ENCODE measurements at places on chromosomes 2 and 18. TPM values are rescaled to one million over a fixed set of nuclear protein-coding genes. Genes with fewer than 3 reads are reported as not detected.

DNA sequence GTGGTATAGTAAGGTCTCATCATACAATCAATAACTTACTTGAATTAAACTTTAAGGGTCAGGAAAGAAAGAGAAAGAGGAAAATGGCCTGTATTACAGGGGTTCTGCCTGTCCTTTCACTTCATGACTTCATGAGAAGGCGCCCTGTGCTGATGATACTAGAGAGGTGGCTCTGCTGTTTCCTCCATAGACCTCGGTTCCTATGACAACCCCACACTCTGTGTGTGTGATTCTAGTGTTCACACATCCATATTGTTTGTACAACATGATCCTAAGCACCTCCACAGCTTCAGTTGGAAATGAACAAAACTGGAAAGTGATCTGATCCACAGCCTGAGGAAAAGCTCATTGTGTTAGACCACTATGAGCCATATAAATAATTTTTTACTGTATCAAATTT, 7.0 kb upstream of the REEP1 start:
- no peaks in the 10 kb centered on the region for H3K4me1 ChIP-seq
- no peaks in the 10 kb centered on the region for H3K27me3 ChIP-seq
- no peak overlapping the region for H3K27ac ChIP-seq
- DNase-seq = no peak
- H3K36me3 ChIP-seq = no peaks in the 10 kb centered on the region

APOB gene
- not detected for total RNA-seq

GRCh38 chr2:219184121-219184520, 6.0 kb downstream of the RETREG2 start:
- H3K27me3 ChIP-seq = no peaks in the 10 kb centered on the region
- no peak overlapping the region for H3K4me3 ChIP-seq
- H3K4me1 ChIP-seq = peaks cover 21% of the 10 kb centered on the region
- H3K36me3 ChIP-seq = peaks cover 35% of the 10 kb centered on the region
- no peak for DNase-seq

GCG gene
- total RNA-seq = not detected

- H3K36me3 ChIP-seq = no peaks in the 10 kb centered on the region
- no peak for DNase-seq
- H3K27me3 ChIP-seq = no peaks in the 10 kb centered on the region
- no peaks in the 10 kb centered on the region for H3K4me1 ChIP-seq
- no peak overlapping the region for H3K27ac ChIP-seq
- no peak overlapping the region for H3K4me3 ChIP-seq
Measured at GRCh38 chr2:151262629-151263028, 966 bp upstream of the RBM43 start.

DNA sequence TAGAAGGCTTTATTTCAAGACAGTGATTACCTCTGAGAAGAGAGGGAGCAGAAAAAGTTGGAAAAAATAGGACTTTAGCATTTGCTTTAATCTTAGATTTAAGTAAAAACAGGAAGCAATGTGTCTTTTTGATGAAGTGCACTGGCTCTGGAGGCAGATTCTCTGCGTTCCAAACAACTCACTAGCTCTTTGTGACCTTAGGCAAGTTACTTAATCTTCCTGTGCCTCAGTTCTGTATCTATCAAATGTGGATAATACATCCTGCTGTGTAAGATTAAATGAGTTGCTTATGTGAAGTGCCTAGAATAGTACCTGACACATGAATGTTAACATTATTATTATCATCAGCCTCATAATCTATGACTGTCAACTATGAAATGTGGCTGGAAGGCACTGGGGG, 42.3 kb downstream of the RPRD1A start:
- H3K4me1 ChIP-seq = no peaks in the 10 kb centered on the region
- peaks cover 11% of the 10 kb centered on the region for H3K36me3 ChIP-seq
- no peak for DNase-seq
- H3K27ac ChIP-seq = no peak overlapping the region
- H3K27me3 ChIP-seq = no peaks in the 10 kb centered on the region

C18orf54 gene
- 0.77 TPM for total RNA-seq

DNA sequence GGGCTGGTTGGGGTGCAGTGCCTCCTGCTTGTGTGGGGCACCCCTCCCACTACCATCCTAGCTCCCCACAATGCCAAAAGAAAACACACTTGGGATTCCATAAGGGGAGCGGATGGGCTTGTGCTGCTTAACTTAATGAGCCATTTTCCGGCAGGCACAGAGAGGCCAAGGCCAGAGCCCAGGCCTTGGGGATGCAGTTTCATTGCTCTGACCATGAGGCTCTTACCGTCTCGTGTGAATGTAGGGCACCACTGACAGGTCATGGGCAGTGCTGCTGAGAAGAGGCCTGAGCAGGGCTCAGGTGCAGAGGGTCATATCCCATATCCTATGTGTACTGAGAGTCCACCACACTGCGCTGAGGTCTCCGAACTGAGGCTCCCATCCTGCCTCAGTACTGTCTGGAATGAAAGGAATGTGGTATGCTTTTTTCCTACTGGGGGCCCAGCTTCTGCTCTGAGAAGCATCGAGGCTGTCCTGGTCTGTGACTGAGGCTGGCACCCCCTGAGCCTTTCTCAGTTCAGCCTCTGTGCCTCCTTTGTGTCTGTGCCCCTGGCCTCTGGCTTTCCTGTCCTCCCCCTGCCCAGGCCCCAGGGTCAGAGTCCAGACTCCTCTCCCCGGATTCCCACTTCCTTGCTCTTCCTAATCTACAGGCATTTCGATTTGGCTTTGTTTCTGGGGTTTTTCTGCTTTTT, 45.2 kb upstream of the MAPRE3 start:
- H3K4me3 ChIP-seq = no peak overlapping the region
- H3K27ac ChIP-seq = no peak overlapping the region
- DNase-seq = no peak
- H3K4me1 ChIP-seq = no peaks in the 10 kb centered on the region
- no peaks in the 10 kb centered on the region for H3K36me3 ChIP-seq
- no peaks in the 10 kb centered on the region for H3K27me3 ChIP-seq

FASTKD1 gene
- 13.5 TPM for total RNA-seq

DNA sequence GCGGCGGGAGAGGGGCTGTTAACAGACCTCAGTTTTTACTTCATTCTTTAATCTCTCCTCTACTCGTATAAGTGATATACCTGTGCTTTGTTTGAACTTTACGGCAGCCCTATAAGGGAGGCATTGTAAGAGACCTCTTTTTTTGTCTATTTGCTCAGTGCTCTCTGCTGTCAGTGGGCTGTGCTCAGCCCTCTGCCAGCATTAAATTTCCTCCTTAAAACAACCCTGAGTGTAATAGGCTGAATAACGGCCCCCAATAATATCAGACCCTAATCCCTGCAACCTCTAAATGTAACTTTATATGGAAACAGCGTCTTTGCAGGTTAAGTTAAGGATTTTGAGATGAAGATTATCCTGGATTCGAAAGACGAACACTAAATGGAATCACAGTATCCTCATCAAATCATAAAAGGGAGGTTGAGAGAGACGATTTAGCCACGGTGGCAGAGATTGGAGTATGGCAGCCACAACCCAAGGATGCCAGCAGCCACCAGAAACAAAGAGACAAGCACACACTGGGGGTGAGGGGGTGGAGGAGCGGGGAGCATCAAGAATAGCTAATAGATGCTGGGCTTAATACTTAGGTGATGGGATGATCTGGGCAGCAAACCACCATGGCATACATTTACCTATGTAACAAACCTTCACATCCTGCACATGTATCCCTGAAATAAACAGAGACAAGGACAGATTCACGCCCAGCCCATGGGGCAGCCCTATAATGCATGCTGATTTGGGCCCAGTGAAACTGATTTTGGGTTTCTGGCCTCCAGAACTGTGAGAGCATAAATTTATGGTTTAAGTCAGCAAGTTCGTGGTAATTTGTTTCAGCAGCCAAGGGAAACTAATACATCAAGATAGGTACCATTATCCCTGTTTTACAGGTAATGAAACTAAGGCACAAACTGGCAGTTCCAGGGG, 894 bp upstream of the FARSB start:
- peaks cover 5% of the 10 kb centered on the region for H3K36me3 ChIP-seq
- peak overlapping the region; percentile 94 for H3K27ac ChIP-seq
- peaks cover 18% of the 10 kb centered on the region for H3K4me1 ChIP-seq
- no peak for DNase-seq

DNA sequence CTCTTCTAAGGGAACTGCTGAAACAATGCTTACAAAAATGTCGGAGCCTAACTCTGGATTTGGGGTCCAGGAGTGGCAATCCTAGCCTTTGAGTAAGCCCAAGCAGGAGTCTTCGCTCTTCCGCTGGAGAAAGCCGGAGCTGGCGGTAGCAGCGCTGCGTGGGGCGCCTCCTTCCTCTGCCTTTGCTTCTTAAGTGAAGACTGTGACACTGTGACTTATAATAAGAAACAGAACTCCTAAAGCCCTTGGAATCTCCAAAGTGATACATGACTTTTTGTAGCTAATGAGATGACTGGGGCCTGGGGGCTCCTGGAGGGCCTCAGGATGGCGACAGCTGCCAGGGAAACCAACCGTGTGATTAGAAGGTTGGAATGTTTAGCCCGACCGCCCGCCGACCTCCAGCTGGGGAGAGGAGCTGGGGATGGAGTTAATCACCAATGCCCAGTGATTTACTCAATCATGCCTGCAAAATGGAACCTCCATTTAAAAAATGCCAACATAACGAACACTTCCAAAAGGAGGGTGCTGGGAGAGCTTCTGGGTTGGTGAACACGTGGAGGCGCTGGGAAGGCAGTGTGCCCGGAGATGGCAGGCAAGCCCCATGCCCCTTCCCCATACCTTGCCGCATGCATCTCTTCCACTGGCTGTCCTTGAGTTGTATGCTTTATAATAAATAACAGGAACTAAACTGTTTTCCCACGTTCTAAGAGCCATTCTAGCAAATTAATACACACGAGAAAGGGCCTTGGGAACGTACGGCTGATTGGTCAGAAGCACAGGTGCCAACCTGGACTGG, 29.0 kb upstream of the MAL start:
- no peaks in the 10 kb centered on the region for H3K36me3 ChIP-seq
- no peak overlapping the region for H3K4me3 ChIP-seq

CTNNA2 gene
- total RNA-seq = not detected
